NCI-H510A treated with DMSO at 0.1 percent for 48 hours (cell line): ENCODE measurements at places on chromosomes 3 and 15.

DNA sequence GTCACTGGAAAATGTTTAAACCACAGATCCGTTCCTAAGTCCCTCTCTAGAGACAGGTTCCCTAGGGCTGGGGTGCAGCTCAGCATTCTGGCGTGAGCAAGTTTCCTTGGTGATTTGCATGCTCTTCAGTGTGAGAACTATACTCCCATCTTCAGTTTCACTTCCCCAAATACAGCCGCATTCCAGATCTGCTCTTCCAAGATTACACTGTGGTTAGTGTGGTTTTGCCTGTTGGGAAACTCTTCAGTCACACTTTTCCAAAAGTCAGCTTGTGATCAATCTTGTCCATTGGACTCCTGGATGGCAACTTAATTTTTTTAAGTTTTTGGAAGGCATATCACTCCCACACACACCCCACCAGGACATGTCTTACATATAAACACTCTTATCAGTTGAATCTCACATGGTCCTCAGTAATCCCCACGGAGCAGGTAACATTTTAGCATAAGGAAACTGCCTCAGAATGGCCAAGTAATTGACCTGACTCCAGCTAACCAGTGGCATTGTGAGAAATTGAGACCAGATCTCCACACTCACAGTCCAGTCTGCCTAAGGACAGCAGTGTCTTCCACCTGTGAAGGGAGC, 33.5 kb upstream of the PTPN23 start:
- DNase-seq, result no peak

DNA sequence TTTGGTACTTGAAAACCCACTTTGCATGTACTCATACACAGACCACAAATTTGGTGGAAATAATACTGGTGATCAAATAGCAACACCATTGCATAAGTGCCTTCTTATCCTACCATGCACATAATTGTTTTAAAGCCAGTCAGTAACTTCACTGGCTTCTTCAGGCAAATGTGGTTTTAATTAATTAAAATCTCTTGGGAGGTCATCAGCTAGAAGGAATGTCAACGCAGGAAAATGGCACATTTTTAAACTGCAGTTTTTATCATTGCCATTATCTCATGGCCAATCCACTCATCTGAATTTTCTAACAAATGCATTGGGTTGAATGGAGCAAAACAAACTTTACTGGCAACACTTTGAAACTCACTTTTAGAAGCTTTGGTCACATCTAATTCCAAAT, 105.7 kb upstream of the ZPLD1 start:
- no peak for DNase-seq

DNA sequence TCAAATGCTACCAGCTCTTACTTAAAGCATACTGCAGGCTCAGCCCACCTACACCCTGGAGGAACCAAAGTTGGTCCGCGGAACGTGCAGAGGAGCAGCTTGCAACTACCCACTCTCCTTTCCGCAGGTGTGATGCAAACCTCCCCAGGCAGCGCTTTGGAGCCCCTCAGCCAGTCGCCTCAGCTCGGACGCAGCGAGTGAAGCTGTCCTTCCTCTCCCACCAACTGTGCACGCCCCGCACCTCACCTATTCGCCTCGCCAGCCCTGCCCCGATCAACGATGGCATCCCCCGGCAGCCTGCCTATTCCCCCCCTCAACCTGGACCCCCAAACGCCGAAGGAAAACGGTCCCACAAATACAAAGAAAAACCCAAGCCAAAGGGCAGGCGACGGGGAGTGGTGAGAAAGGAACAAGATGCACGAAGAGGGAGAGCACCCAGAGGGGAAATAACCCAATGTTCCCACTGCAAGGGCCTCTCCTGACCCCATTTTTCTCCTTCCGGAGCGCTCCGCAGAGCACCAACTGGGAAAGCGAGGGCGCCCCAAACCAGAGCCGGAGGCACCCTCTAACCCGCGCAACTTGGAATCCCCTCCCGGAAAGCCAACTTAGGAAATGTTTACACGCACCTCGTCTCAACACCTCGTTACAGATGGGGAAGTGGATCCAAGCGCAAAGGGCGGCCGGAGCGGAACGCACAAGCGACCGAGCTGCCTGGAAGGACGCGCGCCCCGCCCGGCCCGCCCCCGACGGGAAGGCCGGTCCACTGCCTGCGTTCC, 665 bp downstream of the GLB1 start:
- peak; percentile 42 for DNase-seq

DNA sequence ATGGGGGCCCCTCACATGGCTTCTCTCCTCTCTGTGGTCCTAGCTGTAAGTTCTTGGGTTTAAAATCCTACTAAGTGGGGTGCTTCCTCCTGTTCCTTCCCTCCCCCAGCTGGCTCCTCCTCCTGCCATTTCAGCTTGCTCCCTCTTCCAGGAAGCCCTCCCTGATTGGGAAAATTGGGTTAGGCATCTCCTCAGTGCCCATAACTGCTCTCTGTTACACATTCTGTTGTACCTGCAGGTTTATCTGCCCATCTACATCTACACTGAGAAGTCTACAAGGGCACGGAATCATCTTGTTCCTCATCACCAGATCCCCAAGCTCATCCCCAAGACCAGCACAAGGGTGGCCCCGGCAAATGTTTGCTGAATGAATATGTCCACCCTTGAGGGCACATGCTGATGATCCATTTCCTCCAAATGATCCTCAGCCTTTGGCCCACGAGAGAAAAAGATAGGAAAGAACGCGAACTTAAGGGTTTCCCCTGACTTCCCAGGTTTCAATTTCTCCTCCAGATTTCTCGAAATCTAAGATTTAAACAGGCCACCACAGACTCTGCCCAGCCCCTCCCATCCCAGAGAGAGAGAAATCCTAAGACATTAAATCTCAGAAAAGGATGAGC, 3.9 kb downstream of the SEMA7A start:
- DNase-seq, result no peak

DNA sequence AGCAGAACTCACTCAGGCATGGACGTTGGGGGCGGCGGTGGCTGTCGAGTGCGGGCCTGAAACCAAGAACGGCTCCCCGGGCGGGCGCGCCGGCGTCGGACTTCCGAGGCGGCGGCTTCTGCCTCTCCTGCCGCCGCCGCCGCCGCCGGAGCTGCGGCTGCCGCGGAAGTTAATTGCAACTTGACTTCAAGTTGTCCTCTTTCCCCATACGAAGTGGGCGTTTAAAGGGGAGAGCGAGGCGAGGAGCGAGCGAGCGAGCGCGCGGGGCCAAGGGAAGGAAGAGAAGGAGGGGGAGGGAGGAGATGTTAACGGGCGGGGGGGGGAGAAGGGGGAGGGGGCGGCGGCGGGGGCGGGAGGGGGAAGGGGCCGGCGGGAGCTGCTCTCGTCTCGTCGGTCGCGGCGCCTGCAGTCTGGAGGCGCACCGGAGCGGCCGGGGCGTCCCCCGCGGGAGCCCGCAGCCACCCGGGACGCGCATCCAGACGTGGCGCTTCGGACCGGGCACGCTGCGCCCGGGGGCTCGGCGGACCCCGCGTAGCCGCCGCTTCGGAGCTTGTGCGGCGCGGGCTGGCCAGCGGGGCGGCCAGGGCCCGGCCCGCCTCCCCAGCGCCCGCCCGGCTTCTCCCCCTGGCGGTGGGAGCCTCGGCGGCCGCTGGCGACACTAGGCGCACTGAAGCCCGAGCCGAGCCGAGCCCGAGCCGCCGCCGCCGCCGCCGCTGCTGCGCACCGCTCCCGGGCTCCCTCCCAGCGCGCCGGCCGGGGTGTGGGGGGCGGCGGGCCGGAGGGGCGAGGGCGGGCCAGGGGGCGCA, 19.7 kb upstream of the SATB1 start:
- DNase-seq, result peak; percentile 19

DNA sequence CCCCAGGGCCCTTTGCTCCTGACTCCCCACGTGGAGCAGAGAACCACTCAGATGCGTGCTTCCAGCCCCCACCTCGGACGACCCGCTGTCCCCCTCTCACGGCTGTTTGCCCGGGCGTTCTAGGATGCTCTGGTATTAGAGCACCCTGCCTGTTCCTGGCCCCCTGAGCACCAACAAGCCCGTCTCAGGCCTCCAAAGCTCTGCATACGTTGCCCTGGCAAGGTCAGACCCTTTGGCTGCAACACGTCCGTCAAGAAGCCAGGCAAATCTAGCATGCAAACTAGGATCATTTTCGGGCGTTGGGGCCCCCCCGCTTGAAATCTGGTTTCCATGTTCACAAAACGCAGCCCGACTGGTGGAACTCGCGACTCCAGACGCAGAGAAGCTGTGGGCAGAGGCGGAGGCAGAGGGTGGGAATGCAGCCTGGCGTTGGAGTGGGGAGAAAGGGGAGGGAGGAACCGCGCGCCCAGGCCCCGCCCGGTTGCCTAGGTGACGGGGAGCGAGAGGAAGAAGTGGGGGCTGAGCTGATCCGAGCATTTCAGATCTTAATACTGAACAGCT, 86.2 kb upstream of the PIAS1 start:
- peak; percentile 42 for DNase-seq

DNA sequence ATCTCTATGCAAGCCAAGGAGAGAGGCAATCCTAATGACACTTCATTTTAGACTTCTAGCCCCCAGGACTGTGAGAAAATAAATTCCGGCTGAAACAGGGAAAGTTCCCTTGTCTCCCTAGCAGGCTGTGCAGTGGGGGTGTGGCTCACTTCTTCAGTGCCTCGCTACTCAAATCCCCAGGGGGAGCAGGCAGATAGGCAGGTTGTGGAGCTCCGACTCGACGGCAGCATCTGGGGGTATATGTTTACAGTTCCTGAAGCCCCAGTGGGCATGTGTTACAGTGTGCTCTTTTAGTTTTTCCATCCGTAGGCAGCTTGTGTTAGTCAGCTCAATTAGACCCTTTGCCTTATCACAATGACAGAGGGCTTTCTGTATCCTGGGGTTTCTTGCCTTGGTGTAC, 836.5 kb downstream of the PDCD6IP start:
- no peak for DNase-seq

DNA sequence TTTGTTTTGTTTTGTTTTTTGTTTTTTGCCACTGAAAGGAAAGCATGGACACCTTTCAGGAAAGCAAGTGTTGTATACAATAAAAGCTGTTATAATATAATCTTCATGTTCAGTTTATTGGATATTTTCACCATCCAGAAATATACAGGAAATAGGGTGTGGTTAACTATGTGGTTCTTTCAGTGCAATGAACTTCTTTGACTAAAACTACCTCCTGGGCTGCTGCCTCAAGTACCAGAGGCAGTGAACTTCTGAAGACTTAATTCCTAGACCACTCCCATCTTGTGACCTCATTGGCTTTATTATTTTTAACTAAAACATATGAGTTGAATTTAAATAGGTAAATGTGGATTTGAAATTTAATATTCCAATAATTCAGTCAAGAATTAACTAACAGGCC, 27.1 kb upstream of the TBL1XR1 start:
- no peak for DNase-seq

GRCh38 chr15:41883484-41883825, 10.4 kb downstream of the SPTBN5 start:
- DNase-seq, result no peak

DNA sequence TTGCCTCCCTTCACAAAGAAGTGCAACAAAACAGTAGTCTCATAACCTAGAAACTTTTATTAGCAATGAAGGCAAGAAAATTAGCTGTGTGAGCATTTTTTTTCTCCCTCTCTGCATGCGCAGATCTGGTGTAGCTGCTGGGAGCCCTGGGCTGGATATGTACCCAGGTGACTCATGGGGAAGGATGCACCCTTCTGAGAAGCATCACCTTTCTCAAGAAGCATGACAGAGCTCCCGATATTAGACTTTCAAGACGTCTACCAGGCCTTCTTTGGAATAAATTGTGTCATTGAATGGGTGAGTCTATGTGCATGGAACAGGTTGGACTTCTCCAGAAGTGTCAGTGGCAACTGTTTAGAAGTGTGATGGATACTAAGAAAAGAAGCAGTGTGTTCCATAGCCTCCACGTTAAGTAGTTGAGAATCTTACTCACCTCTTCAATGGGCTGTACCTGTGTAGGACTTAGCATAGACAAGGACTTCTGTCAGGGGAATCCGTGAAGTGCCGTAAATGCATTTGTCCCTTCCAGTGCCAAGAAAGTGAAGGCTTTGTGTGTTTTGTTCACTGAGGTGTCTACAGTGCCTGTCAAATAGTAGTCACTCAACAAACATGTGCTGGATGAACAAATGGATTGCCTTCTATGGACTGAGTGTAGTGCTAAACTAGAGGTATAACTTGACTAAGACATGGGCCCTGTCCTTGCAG, 47.7 kb upstream of the RASGRP1 start:
- DNase-seq, result no peak

DNA sequence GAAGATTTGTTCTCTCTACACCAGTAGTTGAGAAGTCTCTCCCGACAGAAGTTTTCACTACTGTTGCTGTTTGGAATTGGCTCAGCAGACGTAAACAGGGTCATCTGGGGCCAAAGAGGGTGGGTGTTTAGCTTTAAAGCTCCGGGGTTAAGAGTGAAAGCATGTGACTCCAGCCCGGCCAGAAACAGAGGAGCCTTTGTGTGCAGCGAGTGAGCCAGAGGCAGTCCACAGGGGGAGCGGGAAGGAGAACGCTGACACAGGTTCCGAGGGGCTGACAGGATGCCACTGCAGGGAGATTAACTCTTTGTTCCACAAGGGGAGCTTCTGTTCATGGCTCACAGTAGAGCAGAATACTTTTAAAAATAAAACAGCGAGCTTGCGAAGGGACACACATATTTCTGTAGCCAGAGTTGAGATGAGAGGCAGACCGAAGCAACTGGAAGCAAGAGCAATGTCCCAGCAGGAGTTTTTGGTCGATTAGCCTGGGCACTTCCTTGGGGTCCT, 26.9 kb downstream of the BMF start:
- DNase-seq, result peak; percentile 13

- DNase-seq, result no peak
Observed at GRCh38 chr3:71062952-71063772, 520.4 kb downstream of the FOXP1 start.

- DNase-seq, result no peak
Observed at GRCh38 chr15:40096094-40096891, 12.4 kb downstream of the BMF start.
